Fibroblast of pulmonary artery (primary cell): ENCODE measurements at places on chromosomes 12 and 14.

DNA sequence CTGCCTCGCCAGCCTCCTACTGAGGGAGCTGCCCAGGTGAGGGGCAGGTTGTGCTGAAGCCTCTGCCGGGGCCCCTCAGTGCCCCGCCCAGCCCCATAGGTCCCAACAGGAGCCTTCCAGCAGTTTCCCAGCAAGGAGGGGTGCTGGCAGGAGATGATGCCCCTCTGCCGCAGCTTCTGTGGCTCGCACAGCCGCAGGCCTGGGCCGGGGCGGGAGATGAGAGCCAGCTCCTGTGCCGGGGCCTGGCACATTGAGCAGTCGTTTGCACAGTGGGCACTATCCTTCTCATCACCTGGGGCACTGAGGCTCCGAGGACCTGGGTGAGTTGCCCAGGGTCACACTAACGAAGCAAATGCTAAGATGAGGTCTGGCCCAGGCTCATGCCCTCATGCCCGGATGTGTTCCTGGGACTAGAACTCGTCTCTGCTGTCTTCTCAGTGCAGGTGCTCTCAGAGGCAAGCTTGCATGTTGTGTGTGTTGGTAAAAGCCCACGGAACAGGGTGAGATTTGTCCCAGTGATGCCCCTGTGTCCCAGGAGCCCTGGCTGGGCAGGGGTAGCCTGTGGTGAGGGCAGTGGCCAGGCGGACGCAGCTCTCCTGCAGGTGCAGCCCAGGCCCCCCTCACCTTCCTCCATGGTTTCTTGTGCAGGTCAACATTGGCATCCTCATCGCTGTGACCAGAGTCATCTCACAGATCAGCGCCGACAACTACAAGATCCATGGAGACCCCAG lies 177.5 kb downstream of the ADGRD1 start:
- DNase-seq = no peak

DNA sequence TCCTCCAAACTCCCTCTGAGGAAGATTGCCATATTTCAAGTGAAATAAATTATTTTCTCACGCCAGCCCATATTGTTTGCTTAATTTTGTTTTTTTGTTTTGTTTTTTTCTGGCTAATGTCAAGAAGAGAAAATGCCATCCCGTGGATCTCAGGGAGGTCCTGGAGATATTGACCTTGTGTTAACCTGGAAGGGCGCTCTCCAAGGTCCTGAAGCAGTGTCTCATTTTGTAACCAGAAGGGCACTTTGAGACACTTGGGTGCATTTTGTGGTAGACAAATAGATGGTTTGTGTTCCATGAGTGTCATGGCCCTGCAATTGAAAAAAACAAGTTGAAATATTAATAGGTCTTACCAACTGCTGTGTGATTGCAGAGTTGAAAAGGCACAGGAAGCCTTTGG lies 268.9 kb downstream of the SUDS3 start:
- no peak for DNase-seq

DNA sequence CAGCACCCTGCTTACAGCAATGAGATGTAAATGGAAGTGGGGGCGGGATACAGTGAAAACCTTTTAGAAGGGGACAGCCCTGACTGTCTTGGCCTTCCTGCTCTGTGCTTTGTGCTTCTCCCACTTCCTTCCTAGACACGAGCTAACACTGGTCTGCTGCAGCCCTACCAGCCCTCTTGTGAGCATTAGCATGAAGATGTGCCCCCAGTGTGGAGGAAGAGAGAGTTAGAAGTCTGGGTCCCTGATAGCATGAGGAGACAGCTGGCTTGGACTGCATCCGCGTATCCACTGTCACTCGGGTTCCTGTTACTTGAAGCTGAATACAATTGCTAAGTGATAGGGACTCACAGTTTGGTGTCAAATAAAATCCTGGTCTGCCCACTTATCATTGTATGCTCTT lies 248.1 kb upstream of the SOX5 start:
- DNase-seq = no peak

- no peak for DNase-seq
Observed at GRCh38 chr14:100294963-100295330, 11.3 kb downstream of the SLC25A29 start.

- no peak for DNase-seq
Observed at GRCh38 chr14:68968721-68969120, 10.4 kb downstream of the ACTN1 start.

GRCh38 chr12:118655588-118655987 lies 279.2 kb downstream of the SUDS3 start:
- DNase-seq = no peak

- peak; percentile 61 for DNase-seq
Observed at GRCh38 chr14:35122696-35123387, 490 bp downstream of the PRORP start.

- DNase-seq = peak; percentile 24
Observed at GRCh38 chr12:86233126-86233525, 23.1 kb downstream of the MGAT4C start.

DNA sequence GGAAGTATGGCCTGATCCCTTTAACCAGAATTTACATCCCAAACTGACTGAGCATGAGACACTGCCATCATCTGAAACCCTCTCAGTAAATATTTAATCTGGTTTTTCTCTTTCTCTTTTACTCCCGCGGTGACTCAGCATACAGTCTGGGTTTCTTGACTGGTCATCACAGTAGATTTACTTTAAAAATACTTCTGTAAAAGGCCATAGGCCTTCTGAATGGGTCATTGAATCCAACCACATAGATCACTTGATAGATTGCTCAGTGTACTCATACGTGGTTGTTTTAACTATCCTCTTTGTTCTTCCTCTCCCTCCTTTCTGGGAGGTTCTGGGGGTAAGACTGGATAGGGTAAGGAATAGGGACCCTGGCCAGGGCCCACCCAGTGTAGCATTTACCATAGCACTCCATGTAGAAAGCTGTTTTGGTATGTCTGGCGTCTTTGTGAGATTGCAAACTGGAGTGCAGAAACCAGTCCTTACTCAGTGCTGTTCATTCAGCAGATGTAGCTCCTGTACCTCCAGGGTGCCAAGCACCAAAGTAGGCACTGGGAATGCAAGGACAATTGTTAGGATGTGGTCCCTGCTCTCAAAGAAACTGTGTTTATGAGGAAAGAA lies 165.7 kb downstream of the SRGAP1 start:
- DNase-seq = peak; percentile 45

DNA sequence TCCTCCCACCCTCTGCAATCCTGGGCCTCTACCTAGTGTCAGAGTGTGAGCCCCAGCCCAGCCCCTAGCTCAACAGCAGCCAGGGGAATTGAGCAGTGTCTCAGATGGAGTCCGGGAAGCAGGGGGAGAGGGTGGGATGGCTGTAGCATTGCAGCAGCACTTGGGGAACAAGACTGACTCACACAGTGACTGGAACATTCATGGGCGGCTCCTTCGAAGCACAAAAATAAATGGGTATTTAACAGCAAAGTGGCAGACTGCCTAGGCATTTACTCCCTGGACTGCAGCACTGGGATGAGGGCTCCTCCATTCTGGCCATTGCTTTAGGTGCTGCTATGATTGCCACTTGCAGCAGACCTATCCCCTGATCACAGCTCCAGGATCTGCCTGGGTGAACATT lies 46.0 kb upstream of the STK38L start:
- DNase-seq = peak; percentile 71

GRCh38 chr14:51056421-51056820 lies 38.5 kb downstream of the TRIM9 start:
- no peak for DNase-seq

DNA sequence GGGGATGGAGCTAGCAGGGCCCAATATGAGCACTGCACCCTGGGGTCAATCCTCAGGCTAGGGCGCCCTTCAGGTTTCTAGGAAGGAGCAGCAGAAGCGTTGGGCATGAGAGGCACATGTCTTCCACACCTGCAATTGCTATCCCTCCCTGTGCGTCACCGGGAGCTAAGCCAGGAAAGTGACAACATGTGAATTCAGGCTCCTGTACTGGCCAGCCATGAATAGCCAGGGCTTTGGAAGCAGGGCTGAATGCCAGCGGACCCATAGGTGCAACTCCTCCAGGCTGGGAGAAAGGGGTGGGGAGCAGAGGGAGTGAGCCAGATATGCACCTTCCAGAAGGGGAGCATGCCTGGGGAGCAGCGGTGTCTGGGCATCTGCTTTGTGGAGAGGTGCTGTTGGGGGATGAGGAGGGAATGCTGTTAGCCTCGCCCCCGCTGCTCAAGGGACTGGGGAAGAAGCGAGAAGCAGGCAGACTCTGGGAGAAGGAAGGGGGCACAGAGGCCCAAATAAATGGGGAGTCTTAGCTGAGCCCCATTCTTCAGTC lies 6.1 kb downstream of the HOXC5 start:
- DNase-seq = no peak

DNA sequence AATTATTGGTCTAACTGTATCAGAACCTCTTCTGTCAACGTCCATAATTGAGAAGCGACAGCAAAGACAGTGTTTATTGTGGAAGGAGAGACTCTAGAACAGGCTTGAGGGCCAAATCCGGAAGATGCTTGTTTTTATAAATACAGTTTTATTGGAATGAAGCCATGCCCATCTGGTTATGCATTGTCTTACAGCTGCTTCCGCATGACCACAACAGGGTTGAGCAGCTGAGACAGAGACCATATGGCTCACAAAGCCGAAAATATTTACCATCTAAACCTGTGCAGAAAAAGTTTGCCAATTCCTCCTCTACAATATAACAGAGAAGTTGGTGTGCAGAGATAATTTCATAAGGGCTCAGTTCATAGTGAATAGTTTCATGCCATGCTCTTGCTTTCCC lies 24.5 kb downstream of the PRKAB1 start:
- peak; percentile 85 for DNase-seq

- DNase-seq = no peak
Observed at GRCh38 chr12:80411787-80412186, 32.2 kb upstream of the PTPRQ start.

DNA sequence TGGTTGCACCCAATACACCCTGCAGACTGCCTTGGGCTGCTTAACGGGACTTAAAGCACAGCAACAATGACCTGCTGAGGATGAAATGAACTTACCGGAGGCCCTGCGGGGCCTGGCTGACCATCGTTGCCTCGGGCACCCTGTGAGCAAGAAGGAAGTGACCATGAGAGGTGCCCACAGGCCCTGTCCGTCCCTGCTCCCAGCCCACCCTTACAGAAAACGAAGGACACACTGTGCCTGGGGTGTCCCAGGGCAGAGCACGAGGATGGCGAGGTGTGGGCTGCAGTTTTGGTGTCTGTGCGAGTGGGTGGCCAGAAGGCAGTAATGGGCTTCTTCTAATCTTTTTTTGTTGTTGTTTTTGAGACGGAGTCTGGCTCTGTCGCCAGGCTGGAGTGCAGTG lies 14.6 kb downstream of the COL2A1 start:
- DNase-seq = no peak

DNA sequence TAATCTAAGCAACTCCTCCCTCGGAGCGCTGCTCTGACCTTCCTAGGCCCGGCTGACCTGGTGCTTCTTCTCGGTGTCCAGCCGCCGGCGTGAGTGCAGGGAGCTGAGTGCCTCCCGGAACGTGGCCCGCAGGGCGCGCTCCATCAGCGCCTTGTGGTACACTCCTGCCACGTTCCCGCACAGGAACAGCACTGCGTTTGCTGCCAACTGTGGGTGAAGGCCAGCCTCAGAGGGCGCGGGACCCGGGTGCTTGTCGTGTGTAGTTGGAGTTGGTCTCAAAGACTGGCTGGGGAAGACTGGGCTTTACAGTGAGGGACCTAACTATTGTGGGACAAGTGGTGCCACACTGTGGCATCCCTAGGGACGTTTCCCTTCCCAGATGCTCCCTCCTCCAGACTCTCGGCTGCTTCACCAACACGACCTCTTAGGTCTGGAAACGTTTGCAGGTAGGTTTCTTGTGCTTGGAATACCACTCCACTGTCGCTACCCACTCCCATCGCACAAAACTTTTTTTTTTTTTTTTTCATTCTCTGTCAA lies 3.1 kb downstream of the ADCY4 start:
- no peak for DNase-seq

DNA sequence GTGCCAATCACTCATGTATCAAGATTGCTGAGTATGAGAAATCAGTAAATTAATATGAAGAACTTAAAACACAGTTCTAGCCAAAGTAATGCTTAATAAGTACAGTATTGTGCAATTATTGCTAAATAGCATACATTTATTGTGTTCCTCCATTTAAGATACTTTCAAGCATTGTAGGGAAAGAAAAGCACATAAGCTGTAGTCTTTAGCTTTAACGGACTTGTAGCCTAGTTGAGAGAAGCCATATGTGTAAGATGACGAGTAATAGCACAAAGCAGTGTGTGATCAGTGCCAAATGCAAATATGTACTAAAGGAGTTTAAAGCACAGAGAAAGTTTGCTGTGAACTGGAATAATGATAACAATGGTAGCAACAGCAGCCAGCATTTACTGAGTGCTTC lies 38.1 kb downstream of the ETV6 start:
- peak; percentile 39 for DNase-seq

DNA sequence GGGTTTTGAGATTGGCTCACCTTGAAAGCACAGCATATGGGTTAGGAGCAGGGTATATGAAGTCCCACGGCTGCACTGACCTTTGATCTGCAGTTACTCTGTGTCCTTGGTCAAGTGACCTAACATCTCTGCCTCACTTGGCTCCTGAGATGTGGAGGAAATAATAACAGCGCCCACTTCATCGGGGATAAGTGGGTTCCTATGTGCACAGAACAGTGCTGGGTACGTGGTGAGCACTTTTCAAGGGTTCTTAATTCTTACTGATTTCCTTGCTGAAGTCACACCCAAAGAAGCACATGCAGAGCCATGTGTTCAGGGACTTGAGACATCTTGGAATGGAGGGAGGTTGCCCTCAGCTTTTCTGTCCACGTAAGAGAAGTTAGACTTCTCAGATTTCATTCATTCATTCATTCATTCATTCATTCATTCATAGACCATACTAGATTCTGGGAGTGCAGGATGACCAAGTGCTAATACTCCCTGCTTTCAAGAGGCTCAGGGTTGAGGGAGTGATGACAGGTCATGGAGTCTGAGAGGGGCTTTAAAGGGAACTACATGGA lies 39.4 kb downstream of the ADGRD1 start:
- no peak for DNase-seq

GRCh38 chr12:29707846-29708245 lies 75.9 kb downstream of the TMTC1 start:
- DNase-seq = peak; percentile 45

GRCh38 chr12:110338754-110339153 lies 57.7 kb downstream of the ATP2A2 start:
- DNase-seq = peak; percentile 29

DNA sequence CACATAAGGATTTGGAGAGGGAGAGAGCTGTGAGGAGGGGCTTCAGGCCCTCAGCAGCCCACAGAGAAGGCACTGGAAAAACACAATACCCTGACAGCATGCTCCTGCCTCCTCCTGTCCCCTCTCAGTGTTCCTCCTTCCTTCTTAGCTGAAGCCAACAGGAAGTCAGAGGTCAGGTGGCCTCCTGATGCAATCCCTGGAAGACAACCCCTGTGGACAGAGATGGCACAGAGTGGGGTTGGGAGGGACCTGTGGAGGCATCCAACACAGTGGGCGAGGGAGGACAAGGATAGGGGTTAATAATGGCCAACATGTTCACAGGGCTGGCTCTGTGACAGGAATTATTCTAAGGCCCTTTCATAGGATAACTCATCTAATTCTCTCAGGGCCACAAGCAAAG lies 15.4 kb upstream of the IFI27L2 start:
- no peak for DNase-seq

DNA sequence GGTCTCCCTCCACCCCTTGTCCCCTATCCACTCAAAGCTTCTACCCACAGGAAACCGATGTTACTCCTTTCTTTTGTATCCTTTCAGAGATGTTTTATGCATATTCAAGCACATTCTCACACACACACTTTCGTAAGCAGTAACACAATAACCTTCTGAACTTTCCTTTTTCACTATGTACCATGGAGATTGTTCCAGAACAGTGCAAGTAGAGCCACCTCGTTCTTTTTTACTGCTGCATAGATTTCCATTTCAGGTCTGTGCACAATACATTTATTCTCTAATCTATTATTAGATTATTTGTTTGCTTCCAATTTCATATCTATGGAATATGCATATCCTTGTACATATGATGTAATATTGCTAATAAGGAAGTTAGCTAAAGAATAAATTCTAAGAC lies 60.3 kb downstream of the TBC1D30 start:
- no peak for DNase-seq
